ENCODE measurements at places on chromosomes 12 and 14.

- no peak for DNase-seq
Measured at GRCh38 chr14:75579882-75580281, 1.5 kb downstream of the FLVCR2 start.

GRCh38 chr14:80973931-80974641, 18.7 kb downstream of the TSHR start:
- no peak for DNase-seq

DNA sequence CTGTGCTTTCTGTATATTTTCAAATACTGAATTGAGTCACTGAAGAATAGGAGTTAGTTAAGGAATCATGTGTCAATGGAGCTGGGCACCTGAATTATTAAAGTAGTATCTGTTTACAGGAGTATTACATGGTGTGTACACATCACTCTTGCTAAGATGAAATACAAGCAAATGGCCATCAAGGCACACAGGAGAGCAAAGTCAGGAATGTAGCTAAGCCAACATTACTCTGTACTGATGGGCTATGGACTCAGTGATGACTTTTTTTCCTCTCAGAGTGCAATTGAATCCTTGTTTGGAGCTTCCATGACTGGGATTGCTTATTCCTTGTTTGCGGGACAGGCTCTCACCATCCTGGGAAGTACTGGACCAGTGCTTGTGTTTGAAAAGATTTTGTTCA, 45.5 kb downstream of the SLC4A8 start:
- no peak for DNase-seq

GRCh38 chr14:99875421-99875820, 82.2 kb downstream of the EML1 start:
- DNase-seq = no peak

DNA sequence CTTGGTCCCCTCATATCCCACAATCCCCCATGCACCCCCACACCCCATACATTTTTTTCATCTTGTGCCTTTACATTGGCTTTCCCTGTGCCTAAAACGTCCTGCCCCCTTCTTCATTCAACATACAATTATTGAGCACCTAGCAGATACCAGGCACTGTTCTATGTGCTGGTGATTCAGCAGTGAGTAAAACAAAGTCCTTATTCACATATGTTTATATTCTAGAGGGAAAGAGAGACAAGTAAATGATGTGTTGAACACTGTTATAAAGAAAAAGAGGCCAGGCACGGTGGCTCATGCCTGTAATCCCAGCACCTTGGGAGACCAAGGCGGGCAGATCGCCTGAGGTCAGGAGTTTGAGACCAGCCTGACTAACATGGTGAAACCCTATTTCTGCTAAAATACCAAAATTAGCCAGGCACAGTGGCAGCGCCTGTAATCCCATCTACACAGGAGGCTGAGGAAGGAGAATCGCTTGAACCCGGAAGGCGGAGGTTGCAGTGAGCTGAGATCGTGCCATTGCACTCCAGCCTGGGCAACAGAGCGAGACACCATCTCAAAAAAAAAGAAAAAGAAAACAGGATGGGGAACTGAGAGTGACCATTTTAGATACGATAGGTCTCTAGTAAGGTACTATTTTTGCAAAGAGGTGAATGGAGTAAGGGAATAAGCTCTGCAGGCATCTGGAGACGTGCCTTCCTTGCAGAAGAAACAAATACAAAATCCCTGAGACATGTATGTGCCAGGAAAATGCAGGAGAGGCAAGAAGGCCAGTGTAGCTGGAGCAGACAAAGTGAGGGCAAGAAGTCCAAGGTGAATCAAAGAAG, 12.2 kb downstream of the SLC7A7 start:
- DNase-seq = no peak

GRCh38 chr14:105217774-105218173, 30.6 kb upstream of the BTBD6 start:
- DNase-seq = no peak
